ENCODE measurements at places on chromosomes 2 and 18. TPM values are rescaled to one million over a fixed set of nuclear protein-coding genes. Genes with fewer than 3 reads are reported as not detected.

GRCh38 chr2:46974174-46974573 lies 58.6 kb upstream of the MCFD2 start:
- H3K27ac ChIP-seq, result no peak overlapping the region
- no peaks in the 10 kb centered on the region for H3K36me3 ChIP-seq
- no peaks in the 10 kb centered on the region for H3K27me3 ChIP-seq
- peaks cover 7% of the 10 kb centered on the region for H3K4me1 ChIP-seq
- no peak for DNase-seq

DNA sequence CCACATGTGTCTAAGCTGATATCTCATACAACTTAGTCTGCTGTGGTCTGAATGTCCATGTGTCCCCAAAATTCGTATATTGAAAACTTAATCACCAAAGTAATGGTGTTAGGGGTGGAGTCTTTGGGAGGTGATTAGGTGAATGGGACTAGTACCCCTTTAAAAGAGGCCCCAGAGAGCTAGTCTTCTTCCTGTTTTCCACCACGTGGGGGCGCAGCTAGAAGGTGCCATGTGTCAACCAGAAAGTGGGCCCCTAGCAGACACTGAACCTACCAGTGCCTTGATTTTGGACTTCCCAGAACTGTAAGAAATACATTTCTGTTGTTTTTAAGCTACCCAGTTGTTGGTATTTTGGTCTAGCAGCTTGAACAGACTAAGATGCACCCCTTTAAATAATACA lies 86.6 kb downstream of the ASB1 start:
- no peaks in the 10 kb centered on the region for H3K36me3 ChIP-seq
- H3K4me1 ChIP-seq, result no peaks in the 10 kb centered on the region
- no peaks in the 10 kb centered on the region for H3K27me3 ChIP-seq
- no peak overlapping the region for H3K27ac ChIP-seq

DNA sequence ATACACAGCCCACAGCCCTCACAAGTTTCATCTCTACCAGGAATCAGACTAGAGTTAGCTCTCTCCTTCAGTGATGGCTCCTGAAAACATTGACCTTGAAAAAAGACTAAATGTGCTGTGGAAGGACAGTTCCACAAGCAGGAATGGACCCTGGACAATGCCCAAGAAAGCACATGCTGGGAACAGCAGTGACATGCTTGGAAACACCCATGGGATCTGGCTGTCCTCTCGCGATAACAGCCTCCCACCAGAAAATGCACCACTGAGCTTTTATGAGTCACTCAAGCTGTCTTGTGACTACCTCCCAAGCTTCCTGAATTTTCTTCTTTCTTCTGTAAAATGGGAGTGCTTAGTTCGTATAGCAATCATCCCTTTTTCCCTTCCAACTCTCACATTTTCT lies 269.2 kb downstream of the LRATD1 start:
- no peaks in the 10 kb centered on the region for H3K4me1 ChIP-seq
- DNase-seq, result no peak
- no peak overlapping the region for H3K27ac ChIP-seq

GRCh38 chr2:241818943-241819270 lies 9.9 kb downstream of the NEU4 start:
- no peaks in the 10 kb centered on the region for H3K4me1 ChIP-seq
- no peak overlapping the region for H3K4me3 ChIP-seq
- no peak for DNase-seq
- H3K36me3 ChIP-seq, result no peaks in the 10 kb centered on the region
- H3K27ac ChIP-seq, result no peak overlapping the region

Gene GALNT5
- total RNA-seq, result not detected

GRCh38 chr2:241224018-241224850 lies 35.8 kb downstream of the ANO7 start:
- no peak for DNase-seq
- no peaks in the 10 kb centered on the region for H3K36me3 ChIP-seq
- no peaks in the 10 kb centered on the region for H3K4me1 ChIP-seq
- H3K4me3 ChIP-seq, result no peak overlapping the region
- H3K27me3 ChIP-seq, result no peaks in the 10 kb centered on the region
- H3K27ac ChIP-seq, result no peak overlapping the region

GRCh38 chr18:5817816-5818215 lies 77.5 kb downstream of the TMEM200C start:
- no peaks in the 10 kb centered on the region for H3K27me3 ChIP-seq
- H3K27ac ChIP-seq, result no peak overlapping the region
- no peaks in the 10 kb centered on the region for H3K4me1 ChIP-seq
- no peak overlapping the region for H3K4me3 ChIP-seq
- no peak for DNase-seq

Gene FIGN
- 1.8 TPM for total RNA-seq

DNA sequence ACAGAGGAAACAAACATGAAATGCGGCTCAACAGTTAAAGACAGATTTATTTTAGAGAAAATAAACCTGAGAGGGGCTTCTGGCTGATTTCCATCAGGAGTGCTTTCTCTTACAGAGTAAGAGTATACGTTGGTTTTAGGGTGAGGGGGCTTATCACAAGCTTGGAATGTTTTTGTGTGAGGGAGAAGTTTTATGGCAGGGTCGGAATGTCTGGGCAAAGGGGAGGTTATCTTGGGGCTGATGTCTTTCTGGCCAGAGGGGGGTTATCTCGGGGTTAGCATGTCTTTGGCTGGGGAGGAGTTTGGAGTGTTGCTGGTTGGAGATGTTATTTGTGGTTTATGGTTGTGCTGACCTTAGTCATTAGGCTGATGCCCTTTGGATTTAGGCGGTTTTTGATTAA lies 22.1 kb downstream of the PTRHD1 start:
- no peaks in the 10 kb centered on the region for H3K27me3 ChIP-seq
- no peaks in the 10 kb centered on the region for H3K36me3 ChIP-seq
- no peak for DNase-seq
- H3K27ac ChIP-seq, result no peak overlapping the region
- no peaks in the 10 kb centered on the region for H3K4me1 ChIP-seq
- H3K4me3 ChIP-seq, result no peak overlapping the region

GRCh38 chr2:101830555-101830954 lies 133.0 kb downstream of the MAP4K4 start:
- no peak overlapping the region for H3K4me3 ChIP-seq
- H3K4me1 ChIP-seq, result peaks cover 5% of the 10 kb centered on the region
- no peaks in the 10 kb centered on the region for H3K27me3 ChIP-seq
- H3K27ac ChIP-seq, result peak overlapping the region; percentile 82
- no peak for DNase-seq

Gene CYRIA
- 4.4 TPM for total RNA-seq

- no peaks in the 10 kb centered on the region for H3K36me3 ChIP-seq
- H3K4me3 ChIP-seq, result no peak overlapping the region
- no peak for DNase-seq
- no peaks in the 10 kb centered on the region for H3K27me3 ChIP-seq
- H3K27ac ChIP-seq, result no peak overlapping the region
- H3K4me1 ChIP-seq, result no peaks in the 10 kb centered on the region
Observed at GRCh38 chr2:21422050-21422449, 298.3 kb downstream of the TDRD15 start.

DNA sequence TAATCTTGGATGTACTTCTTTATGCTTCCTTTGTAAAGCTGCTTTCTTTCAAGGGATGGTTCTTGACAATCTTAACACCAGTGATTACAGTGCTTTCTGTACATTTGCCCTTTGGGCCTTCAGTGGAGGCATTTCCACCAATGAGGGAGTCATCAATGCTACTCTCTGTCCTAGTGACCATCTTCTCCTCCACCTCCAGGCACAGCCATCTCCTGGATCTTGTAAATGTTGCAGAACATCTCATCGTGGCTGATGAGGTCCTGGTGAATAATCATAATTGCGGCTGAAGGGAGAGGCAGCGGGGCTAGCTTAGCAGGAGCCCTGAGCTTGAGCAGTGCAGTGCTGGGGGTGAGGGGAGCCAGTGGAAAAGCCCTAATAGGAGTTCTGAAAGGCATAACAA lies 32.5 kb downstream of the IDH1 start:
- no peak overlapping the region for H3K27ac ChIP-seq
- H3K27me3 ChIP-seq, result no peaks in the 10 kb centered on the region
- no peak overlapping the region for H3K4me3 ChIP-seq
- H3K36me3 ChIP-seq, result no peaks in the 10 kb centered on the region

Gene TMEM178A
- total RNA-seq, result 3.9 TPM

DNA sequence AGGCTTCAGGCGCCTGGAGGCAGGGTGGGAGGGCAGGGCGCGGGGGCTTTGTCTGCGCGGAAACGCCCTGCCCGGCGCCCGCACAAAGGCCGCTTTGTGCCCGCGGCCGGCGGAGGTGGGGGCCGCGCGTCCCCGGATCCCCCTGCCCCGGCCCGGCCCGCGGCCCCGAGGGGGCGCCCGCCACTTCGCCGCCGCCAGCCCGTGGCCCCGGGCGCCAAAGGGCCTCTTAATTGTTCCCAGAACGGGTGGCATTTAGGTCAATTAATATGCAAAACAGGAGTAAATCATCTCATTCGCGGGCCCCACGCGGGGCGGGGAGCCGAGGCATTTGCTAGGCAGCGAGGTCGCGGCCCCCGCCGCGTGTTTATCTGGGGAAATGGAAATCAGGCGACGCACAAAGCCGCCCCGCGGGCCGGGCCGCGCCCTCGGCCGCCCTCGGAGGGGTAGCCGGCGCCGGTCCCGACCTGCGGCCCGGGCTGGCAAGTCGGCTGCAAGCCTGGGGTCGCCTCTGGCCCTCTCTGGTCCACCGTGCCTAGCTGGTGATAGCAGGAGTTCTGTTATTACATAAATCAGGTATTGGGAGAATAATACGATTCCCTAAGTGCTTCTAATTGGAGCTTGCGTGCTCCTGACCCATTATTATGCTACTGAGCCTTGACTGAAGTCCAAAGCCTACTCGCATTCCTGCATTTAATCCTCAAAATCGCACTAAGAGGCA lies 148.2 kb upstream of the GLI2 start:
- H3K27ac ChIP-seq, result no peak overlapping the region
- no peaks in the 10 kb centered on the region for H3K36me3 ChIP-seq
- H3K4me3 ChIP-seq, result no peak overlapping the region
- no peaks in the 10 kb centered on the region for H3K4me1 ChIP-seq
- H3K27me3 ChIP-seq, result no peaks in the 10 kb centered on the region

DNA sequence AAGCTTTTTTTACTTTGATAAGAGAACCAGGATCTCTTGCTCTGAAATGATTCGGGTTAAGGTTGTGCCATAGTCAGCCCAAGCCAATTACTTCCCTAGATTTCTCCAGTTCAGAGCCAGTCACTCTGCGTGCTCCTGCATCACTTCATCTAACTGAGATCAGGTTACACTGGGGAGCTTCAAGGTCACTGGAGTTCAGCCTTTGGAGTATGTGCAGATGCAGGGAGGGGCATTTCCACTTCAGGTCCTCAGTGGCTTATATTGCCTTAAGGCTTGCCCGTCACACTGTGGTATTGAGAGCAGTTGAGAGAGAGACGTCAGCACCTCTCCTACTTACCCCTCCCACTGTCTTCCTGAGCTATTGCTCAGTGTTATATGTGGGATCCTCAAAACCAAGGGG lies 317.8 kb downstream of the EPHA4 start:
- no peak overlapping the region for H3K27ac ChIP-seq
- H3K4me3 ChIP-seq, result no peak overlapping the region
- no peak for DNase-seq
- no peaks in the 10 kb centered on the region for H3K27me3 ChIP-seq

- H3K36me3 ChIP-seq, result no peaks in the 10 kb centered on the region
- DNase-seq, result no peak
- H3K27me3 ChIP-seq, result no peaks in the 10 kb centered on the region
- H3K4me1 ChIP-seq, result no peaks in the 10 kb centered on the region
- no peak overlapping the region for H3K27ac ChIP-seq
- H3K4me3 ChIP-seq, result no peak overlapping the region
Observed at GRCh38 chr2:98378901-98379300, 32.6 kb downstream of the CNGA3 start.

- H3K36me3 ChIP-seq, result no peaks in the 10 kb centered on the region
- no peak for DNase-seq
- H3K4me1 ChIP-seq, result no peaks in the 10 kb centered on the region
- H3K4me3 ChIP-seq, result no peak overlapping the region
- no peak overlapping the region for H3K27ac ChIP-seq
Observed at GRCh38 chr2:190847504-190848081, 33.0 kb upstream of the GLS start.

- H3K4me3 ChIP-seq, result no peak overlapping the region
- H3K27me3 ChIP-seq, result no peaks in the 10 kb centered on the region
- no peak for DNase-seq
- no peaks in the 10 kb centered on the region for H3K36me3 ChIP-seq
Observed at GRCh38 chr2:36596397-36596796, 1.6 kb downstream of the FEZ2 start.

DNA sequence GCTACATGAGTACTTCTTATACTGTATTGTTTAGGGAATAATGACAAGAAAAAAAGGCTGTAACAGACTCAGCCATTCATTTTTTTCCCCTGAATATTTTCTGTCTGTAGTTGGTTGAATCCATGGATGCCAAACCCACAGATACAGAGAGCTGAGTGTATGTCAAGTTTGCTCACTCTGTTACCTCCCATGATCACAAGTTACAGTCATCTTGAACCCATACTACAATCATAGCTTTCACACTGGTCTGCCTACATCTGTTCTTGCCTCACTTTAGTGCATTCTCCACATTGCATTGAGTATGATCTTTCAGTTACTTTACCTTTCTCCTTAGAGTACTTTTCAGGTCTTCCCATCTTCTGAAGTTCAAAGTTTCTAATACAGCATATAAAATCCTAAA lies 94.0 kb downstream of the BIRC6 start:
- no peaks in the 10 kb centered on the region for H3K27me3 ChIP-seq
- DNase-seq, result no peak
- no peaks in the 10 kb centered on the region for H3K36me3 ChIP-seq
- H3K4me1 ChIP-seq, result no peaks in the 10 kb centered on the region
- H3K27ac ChIP-seq, result no peak overlapping the region
- no peak overlapping the region for H3K4me3 ChIP-seq

- no peak overlapping the region for H3K4me3 ChIP-seq
- no peak overlapping the region for H3K27ac ChIP-seq
- DNase-seq, result no peak
- H3K36me3 ChIP-seq, result no peaks in the 10 kb centered on the region
Observed at GRCh38 chr18:13793819-13794218, 30.1 kb upstream of the MC5R start.

Gene OXER1
- total RNA-seq, result not detected

- no peaks in the 10 kb centered on the region for H3K27me3 ChIP-seq
- no peak overlapping the region for H3K4me3 ChIP-seq
- peak overlapping the region; percentile 14 for H3K27ac ChIP-seq
- H3K36me3 ChIP-seq, result no peaks in the 10 kb centered on the region
Observed at GRCh38 chr18:13416208-13416607, 197.6 kb downstream of the LDLRAD4 start.

DNA sequence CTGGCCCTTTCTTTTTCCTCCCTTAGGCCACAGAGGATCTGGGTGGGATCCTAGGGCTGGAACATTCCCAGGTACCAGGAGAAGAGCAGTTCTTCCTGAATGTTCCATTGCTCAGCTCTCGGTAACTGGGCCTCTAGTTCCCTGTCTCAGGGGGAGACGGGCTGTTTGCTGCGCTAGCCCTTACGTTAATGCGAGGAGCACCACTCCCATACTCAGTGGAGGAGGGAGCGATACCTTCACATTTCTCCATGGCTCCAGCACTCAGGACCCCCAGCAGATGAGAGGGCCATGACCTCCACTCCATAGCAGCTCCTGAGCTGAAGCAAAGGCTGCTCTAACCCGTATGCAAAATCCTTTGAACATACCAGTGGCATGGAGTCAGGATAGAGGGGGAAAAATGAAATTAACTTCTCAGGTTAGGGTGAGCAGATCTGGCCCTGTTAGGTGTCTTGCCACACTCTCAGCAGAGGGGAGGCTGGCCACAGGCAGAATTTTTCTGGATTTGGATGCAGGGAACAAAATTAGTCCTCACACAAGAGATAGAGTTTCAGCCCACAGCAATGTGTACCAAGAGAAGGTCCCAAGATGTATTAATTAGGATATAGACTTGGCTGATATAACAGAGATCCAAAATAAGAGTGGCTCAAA lies 206.7 kb downstream of the ZFP36L2 start:
- no peaks in the 10 kb centered on the region for H3K27me3 ChIP-seq
- no peaks in the 10 kb centered on the region for H3K36me3 ChIP-seq
- H3K4me1 ChIP-seq, result no peaks in the 10 kb centered on the region
- peak overlapping the region; percentile 83 for H3K27ac ChIP-seq

Gene STARD7
- total RNA-seq, result 128 TPM
